ENCODE measurements at places on chromosomes 12 and 14. TPM values are rescaled to one million over a fixed set of nuclear protein-coding genes. Genes with fewer than 3 reads are reported as not detected.

DNA sequence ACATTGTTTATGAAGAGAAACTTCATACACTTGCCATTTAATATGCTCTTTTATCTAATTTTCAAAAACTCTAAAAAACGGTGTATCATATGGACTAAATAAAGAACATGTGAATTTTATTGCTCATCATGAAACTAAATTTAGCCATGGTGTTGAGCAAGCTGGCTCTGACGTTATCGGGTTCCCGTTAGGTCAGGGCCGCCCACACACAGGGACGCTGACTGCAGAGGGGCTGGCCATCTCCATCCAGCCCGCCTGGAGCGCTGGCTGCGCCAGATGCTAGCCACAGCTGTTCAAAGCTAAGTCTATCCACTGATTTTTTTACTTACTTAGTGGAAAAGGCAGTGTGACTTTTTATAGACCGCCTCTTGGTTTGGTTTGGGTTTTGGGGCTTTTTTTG, 36.5 kb upstream of the DYNC1H1 start:
- H3K4me3 ChIP-seq: no peak overlapping the region
- H3K27me3 ChIP-seq: no peaks in the 10 kb centered on the region
- peaks cover 10% of the 10 kb centered on the region for H3K36me3 ChIP-seq
- no peak overlapping the region for H3K27ac ChIP-seq
- H3K4me1 ChIP-seq: no peaks in the 10 kb centered on the region

DNA sequence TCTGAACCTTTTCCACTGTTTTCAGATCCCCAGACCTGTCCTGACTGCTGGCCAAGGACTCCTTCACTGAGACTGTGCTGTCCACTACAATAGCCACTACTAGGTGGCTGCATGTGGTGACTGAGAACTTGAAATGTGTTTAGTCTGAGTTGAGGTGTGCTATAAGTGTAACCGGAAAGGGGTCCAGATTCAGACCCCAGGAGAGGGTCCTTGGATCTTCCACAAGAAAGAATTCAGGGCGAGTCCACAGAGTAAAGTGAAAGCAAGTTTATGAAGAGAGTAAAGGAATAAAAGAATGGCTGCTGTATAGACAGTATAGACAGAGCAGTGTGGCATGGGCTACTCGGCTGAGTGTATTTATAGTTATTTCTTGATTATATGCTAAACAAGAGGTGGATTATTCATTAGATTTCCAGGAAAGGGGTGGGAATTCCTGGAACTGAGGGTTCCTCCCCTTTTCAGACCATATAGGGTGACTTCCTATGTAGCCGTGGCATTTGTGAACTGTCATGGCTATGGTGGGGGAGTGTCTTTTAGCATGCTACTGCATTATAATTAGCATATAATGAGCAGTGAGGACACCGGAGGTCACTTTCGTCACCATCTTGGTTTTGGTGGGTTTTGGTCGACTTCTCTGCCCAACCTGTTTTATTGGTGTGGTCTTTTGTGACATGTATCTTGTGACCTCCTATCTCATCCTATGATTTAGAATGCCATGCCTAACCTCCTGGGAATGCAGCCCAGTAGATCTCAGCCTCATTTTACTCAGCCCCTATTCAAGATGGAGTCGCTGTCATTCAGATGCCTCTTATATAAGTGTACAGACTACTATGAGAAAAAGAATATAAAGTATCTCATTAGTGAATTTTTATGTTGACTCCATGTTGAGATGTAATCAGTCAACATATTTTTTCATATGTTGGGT, 70.0 kb upstream of the SRSF5 start:
- DNase-seq: no peak
- no peak overlapping the region for H3K4me3 ChIP-seq
- peaks cover 4% of the 10 kb centered on the region for H3K36me3 ChIP-seq

Gene IFNG-AS1
- not detected for total RNA-seq

Gene TNS2
- total RNA-seq: 107 TPM

Gene KIF5A
- 0.43 TPM for total RNA-seq

DNA sequence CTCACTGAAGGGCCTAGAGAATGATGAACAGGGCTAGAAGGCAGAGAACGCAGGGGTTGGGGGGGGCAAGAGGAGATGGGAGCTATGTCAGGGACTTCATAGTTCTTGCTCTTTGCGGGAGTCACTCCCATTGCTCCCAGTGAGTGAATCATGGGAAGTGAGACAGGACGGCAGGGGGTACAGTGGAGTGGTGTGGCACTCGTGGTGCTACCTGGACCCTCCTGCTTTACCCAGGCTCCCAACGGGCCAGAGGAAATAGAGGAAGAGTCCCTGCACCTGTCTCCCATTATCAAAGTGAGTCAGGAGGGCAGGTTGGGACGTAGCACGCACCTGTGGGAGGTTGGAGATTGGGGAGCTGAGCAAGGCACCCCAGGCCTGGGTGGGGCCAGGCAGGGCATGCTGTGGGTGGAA, 1.3 kb upstream of the KRT8 start:
- no peak overlapping the region for H3K27ac ChIP-seq
- no peaks in the 10 kb centered on the region for H3K27me3 ChIP-seq
- H3K36me3 ChIP-seq: no peaks in the 10 kb centered on the region
- DNase-seq: no peak

DNA sequence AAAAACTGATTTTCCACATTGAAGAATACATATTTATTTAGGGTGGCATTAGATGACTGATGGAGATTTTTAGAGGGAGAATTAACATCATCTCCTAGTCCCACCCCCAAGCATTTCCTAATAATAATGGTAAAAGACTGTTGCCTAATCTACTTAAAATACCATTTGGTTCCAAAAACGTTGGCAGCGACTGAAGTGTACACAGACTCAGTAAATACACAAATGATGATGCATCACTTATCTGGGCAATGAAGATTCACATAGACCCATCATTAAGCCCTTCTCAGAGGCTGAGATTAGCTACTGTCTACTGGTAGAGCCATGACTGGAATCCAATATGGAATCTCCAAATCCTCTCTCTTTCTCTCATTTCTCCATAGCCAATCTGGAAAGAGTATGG, 18.2 kb downstream of the RTN1 start:
- H3K27me3 ChIP-seq: peaks cover 15% of the 10 kb centered on the region
- no peak for DNase-seq
- no peak overlapping the region for H3K27ac ChIP-seq

GRCh38 chr14:91669867-91670266, 62.0 kb downstream of the CATSPERB start:
- no peak overlapping the region for H3K4me3 ChIP-seq
- no peak overlapping the region for H3K27ac ChIP-seq
- H3K4me1 ChIP-seq: no peaks in the 10 kb centered on the region
- no peaks in the 10 kb centered on the region for H3K27me3 ChIP-seq

DNA sequence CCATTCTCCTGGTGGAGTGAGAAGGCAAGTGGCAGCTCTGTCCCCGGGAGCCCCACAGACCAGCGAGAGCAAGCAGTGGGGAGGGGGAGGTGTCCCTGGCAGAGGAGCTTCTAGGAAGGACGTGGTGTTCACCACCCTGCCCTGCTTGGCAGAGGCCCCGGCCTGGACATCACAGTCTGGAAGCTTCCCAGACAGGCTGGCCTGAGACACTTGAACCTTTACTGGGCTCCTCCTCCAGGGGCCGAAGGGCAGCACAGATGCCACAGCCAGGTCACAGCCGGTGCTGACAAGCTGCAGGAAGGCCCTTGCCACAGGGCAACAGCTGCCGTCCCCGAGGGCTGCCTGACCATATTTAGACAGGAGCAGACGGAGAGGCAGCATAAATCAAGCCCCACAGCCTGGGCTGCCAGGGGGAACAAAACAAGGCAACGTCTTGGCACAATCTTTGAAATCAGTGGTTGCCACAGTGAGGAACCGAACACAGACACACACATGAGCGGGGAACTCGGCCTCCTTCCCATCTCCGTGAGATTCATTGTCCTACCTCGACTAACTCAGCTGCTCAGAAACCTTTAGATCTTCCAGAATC, 28.5 kb downstream of the PRIMA1 start:
- H3K4me3 ChIP-seq: no peak overlapping the region
- no peaks in the 10 kb centered on the region for H3K36me3 ChIP-seq
- no peaks in the 10 kb centered on the region for H3K4me1 ChIP-seq
- DNase-seq: no peak

Gene EPYC
- not detected for total RNA-seq

- H3K4me1 ChIP-seq: peaks cover 64% of the 10 kb centered on the region
- no peak for DNase-seq
- no peak overlapping the region for H3K4me3 ChIP-seq
- no peak overlapping the region for H3K27ac ChIP-seq
- no peaks in the 10 kb centered on the region for H3K27me3 ChIP-seq
Observed at GRCh38 chr12:27551172-27551840, 27.3 kb downstream of the PPFIBP1 start.

DNA sequence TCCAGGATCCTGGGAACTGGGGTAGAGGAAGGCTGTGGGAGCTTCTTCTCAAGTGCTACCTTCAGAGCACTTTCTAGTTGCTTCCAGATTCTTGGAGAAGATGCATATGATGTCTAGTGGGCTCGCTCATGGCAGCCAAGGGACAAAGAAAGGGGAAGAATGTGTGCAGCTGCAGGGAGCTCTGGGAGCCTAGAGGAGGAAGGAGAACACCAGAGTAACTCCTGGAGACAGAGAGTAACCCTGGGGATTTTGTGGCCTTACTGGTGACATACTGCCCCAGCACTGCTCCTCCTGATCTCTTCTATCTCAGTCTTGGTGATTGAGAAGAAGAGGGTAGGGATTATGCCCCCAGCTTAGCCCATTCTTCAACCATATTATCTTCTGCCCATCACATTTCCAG, 10.3 kb upstream of the SP7 start:
- H3K36me3 ChIP-seq: no peaks in the 10 kb centered on the region
- peaks cover 2% of the 10 kb centered on the region for H3K27me3 ChIP-seq
- no peak overlapping the region for H3K27ac ChIP-seq
- peaks cover 22% of the 10 kb centered on the region for H3K4me1 ChIP-seq
- no peak for DNase-seq

- DNase-seq: peak; percentile 89
- peak overlapping the region; percentile 68 for H3K27ac ChIP-seq
- no peaks in the 10 kb centered on the region for H3K36me3 ChIP-seq
- no peaks in the 10 kb centered on the region for H3K27me3 ChIP-seq
- peaks cover 44% of the 10 kb centered on the region for H3K4me1 ChIP-seq
- no peak overlapping the region for H3K4me3 ChIP-seq
Observed at GRCh38 chr14:22653012-22653621, 9.0 kb upstream of the OR6J1 start.

Measured in osteocyte (in vitro differentiated cells).